Activated CD8-positive, alpha-beta T cell treated with anti-CD3 and anti-CD28 coated beads for 36 hours (primary cell): ENCODE measurements at places on chromosomes 4 and X.

- H3K36me3 ChIP-seq = no peaks in the 10 kb centered on the region
- H3K4me3 ChIP-seq = no peak overlapping the region
- peaks cover 3% of the 10 kb centered on the region for H3K27me3 ChIP-seq
- no peak for DNase-seq
These were observed 250.7 kb downstream of the CBR4 start for GRCh38 chr4:168759321-168759720.

DNA sequence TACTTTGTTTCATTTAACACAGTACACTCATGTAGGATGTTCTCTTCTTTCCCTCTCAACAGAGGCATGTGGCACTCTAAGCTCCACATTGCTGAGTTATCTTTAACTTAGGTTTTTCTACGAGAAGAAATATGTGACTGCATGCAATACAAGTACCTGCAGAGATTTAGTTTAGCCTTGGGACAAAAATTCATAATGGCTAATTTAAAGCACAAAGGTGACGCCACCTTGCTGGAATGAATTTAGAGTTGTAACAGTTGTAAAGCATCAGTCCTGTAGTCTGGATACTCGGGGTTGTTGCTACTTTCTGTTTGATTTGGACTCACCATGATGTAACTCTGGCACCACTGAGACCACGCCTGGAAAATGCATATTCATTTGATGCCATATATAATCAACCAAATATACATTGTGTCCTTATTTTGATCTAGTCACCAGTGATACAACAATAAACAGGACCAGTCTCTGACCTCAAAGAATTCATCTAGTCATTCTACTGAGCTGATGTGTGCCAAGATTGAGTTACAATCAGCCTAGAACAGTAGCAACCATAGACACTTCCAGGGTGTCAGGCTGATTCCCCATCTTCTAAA lies 451.0 kb upstream of the ZFP42 start:
- H3K4me3 ChIP-seq = no peak overlapping the region
- no peaks in the 10 kb centered on the region for H3K4me1 ChIP-seq
- no peak overlapping the region for H3K27ac ChIP-seq
- no peak for DNase-seq
- no peaks in the 10 kb centered on the region for H3K27me3 ChIP-seq

DNA sequence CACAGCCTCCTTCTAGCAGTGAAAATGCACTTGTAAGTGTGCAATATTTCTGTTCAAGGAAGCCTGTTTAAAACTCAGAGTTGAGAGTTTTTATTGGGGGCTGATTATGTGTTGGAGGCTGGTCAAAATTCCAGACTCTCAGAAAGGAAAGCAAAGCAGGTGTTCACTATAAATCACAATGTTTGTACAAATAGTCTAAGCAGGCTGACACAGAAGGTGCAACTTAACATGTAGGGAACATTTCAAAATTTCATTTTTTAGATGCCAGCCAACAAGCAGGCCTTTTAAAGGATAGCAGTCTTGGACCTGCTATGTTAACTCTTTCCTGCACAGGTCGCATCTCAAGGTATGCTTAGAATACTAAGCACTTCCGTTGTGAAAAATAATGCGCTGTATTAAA lies 112.3 kb upstream of the IL13RA1 start:
- no peak for DNase-seq
- H3K4me3 ChIP-seq = no peak overlapping the region
- peaks cover 16% of the 10 kb centered on the region for H3K36me3 ChIP-seq

GRCh38 chr4:71648448-71648847 lies 135.4 kb downstream of the GC start:
- no peaks in the 10 kb centered on the region for H3K36me3 ChIP-seq
- H3K4me1 ChIP-seq = no peaks in the 10 kb centered on the region
- no peak overlapping the region for H3K27ac ChIP-seq
- H3K27me3 ChIP-seq = peaks cover 2% of the 10 kb centered on the region
- DNase-seq = no peak
